A375 (cell line): ENCODE measurements at places on chromosomes 16 and 17. TPM values are rescaled to one million over a fixed set of nuclear protein-coding genes. Genes with fewer than 3 reads are reported as not detected.

KCNJ2 gene
- 1.6 and 2.8 TPM in 2 replicates for total RNA-seq

PDXDC1 gene
- 45.7 and 50.3 TPM in 2 replicates for total RNA-seq

PKMYT1 gene
- total RNA-seq: 43.6 and 56.7 TPM in 2 replicates

WWP2 gene
- 66.2 and 66.9 TPM in 2 replicates for total RNA-seq
